ENCODE measurements at places on chromosomes 11 and 22.

- DNase-seq = no peak
Observed at GRCh38 chr11:127058524-127058923, 58.0 kb upstream of the KIRREL3 start.

DNA sequence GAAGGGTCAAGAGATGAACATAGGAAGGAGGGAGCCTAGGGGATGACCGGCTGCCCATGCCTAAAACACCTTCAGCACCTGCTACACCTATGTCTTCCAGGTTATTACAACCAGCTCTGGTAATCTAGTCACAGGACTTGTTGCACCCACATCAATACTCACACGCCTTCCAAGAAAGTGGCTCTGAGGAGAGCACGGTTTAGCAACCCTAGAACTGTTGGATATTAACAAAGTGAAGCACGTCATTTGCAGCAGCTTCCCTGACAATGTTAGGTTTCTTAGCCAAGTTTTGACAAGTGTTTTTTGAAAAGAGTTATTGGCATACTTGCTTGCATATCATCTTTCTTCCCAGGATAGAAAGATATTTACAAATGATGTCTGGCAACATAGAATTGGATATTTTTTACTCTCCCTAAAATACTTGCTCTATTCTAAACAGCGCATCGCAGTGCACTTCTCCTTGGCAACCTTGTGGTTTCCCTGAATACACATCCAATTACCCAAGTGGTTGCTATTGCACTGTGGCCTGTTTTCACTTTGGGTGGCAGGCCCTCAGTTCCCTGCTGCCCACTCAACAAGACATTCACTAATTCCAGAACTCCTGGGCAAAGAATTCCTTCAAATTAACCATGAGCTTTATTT is 94.3 kb upstream of the ARHGAP42 start:
- no peak for DNase-seq

- no peak for DNase-seq
Observed at GRCh38 chr11:75152090-75152489, 1.2 kb downstream of the SLCO2B1 start.

DNA sequence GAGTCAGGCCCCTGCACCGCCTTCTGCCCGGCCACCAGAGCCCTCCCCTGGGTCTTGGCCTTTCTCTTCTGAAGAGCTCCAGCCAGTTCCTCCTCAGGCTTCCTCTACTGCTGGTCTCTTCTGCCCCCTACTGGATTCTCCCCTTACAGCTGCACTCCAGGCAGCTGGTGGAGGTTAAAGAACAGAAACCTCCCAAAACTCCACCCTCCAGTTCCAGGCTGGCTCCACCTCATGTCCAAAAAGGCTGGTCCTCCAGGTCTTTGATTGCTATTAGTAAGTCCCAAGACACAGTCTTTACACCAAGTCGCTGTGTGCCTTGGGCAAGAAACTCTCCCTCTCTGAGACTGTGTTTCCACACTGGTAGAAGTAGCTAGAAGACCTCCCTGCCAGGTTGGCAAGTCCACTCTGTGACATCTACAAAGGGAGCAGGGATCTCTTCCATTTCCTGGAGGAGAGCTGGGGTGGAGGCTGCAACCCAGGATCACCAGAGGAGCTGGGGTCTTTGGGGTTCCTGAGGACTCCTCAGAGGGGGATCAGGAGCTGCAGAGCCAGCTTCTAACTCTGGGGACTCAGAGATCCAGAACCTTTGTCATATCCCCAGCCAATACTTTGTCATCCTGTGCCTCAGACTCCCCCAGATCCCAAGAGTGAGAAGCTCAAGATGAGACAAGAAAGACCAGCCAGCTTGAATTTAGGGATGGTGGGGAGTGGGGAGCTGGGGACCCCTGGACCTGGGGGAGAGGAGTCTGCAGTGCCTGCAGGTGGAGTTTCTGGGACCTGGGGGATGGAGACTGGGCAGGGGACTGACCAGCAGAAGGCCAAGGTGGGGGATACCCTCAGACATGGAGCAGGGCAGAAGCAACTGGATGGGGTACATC is 3.4 kb upstream of the IGLL5 start:
- DNase-seq = peak; percentile 54

GRCh38 chr22:47605886-47606285 is 843.4 kb downstream of the TBC1D22A start:
- DNase-seq = no peak

DNA sequence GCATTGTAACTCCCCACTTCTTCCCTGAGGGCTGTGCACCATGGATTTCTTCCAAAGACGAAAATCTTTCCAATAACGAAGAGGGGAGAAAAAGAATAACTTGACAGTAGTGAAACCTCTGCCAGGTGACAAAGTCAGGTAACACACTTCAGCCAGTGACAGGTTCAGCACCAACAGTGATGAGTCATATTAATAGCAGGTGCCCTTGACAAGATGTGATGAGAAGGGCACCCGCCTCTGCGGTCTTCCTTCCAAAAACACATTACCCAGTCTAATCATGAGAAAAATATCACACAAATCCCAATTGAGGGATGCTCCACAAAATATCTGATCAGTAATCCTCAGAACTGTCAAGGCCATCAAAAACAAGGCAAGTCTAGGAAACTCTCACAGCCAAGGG is 157.8 kb downstream of the EFCAB6 start:
- DNase-seq = no peak

GRCh38 chr11:113818426-113818825 is 38.8 kb downstream of the CLDN25 start:
- DNase-seq = no peak

GRCh38 chr22:26025626-26026025 is 143.6 kb upstream of the SEZ6L start:
- no peak for DNase-seq

All from activated T-cell treated with anti-CD3 and anti-CD28 coated beads for 4 hours (primary cell).